ENCODE measurements at places on chromosomes 4 and X.
A peak's percentile ranks its signal among the peaks of the same experiment; 100 is the strongest.

- DNase-seq, result no peak
Measured at GRCh38 chr4:76538296-76538695, 103.3 kb downstream of the SHROOM3 start.

- no peak for DNase-seq
Measured at GRCh38 chr4:152171556-152171955, 364.3 kb downstream of the FBXW7 start.

- no peak for DNase-seq
Measured at GRCh38 chr4:89129080-89129640, 17.8 kb downstream of the TIGD2 start.

GRCh38 chr4:74166135-74166534 is 8.2 kb downstream of the MTHFD2L start:
- no peak for DNase-seq

DNA sequence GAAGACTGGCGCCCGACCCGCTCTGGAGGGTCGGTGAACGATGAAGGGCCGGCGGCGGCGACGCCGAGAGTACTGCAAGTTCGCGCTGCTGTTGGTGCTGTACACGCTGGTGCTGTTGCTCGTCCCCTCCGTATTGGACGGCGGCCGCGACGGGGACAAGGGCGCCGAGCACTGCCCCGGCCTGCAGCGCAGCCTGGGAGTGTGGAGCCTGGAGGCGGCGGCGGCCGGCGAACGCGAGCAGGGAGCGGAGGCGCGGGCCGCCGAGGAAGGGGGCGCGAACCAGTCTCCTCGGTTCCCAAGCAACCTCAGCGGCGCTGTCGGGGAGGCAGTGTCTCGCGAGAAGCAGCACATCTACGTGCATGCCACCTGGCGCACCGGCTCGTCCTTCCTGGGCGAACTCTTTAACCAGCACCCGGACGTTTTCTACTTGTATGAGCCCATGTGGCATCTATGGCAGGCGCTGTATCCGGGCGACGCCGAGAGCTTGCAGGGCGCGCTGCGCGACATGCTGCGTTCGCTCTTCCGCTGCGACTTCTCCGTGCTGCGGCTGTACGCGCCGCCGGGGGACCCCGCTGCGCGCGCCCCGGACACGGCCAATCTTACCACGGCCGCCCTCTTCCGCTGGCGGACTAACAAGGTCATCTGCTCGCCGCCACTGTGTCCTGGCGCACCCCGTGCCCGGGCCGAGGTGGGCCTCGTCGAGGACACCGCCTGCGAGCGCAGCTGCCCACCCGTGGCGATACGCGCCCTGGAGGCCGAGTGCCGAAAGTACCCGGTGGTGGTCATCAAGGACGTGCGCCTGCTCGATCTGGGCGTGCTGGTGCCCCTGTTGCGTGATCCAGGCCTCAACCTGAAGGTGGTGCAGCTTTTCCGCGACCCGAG is 568 bp downstream of the CHST7 start:
- DNase-seq, result peak; percentile 38

- DNase-seq, result no peak
Measured at GRCh38 chrX:39112143-39112542, 310.9 kb downstream of the MID1IP1 start.

DNA sequence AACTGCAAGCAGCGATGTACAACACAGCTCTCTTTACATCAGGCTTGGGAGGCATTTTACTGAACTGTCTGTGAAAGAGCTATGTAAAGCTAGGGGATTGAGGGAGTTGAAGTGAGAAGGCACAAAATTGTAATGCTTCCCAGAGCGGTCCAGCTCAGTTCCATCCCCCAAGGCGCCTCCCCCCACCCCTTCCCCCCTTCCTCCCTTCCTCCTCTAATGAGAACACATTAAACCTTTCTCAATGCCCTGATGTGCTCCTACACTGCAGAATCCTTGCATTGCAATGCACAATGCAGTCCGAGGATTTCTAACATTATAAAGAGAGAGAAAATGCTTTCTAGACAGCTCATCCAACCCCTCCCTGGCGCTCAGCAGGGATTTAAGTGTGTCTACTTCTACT is 73.9 kb downstream of the CXXC4 start:
- DNase-seq, result no peak

GRCh38 chrX:110796407-110796697 is 735 bp upstream of the CHRDL1 start:
- DNase-seq, result no peak

GRCh38 chr4:86630629-86631028 is 36.5 kb downstream of the PTPN13 start:
- no peak for DNase-seq

- no peak for DNase-seq
Measured at GRCh38 chr4:87321888-87322287, 794 bp downstream of the HSD17B13 start.

GRCh38 chr4:82989575-82990429 is 20.8 kb downstream of the LIN54 start:
- DNase-seq, result no peak

DNA sequence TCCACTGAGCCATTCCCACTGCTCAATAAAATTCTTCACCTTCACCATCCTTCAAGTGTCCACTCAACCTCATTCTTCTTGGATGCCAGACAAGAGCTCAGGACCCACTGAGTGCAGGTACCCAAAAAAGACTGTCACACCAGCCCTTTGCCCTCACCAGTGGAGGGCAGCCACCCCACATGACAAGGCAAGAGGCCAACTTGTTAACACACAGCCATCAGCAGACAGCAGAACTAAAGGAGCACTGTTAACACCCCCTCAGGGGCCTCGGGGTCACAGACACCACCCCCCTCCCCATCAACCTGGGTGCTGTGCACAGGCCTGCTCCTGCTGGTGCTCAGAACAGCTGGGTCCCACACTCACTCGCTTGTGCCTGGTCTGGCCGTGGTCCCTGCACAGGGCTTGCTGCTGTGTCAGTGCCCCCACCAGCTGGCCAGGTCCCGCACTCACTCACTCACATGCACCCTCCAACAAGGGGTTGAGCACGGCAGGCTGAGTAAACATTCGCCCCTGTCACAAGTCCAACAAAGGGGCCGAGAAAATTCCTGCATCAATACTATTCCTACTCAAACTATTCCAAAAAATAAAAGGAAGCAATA is 54.1 kb downstream of the ATRX start:
- no peak for DNase-seq

DNA sequence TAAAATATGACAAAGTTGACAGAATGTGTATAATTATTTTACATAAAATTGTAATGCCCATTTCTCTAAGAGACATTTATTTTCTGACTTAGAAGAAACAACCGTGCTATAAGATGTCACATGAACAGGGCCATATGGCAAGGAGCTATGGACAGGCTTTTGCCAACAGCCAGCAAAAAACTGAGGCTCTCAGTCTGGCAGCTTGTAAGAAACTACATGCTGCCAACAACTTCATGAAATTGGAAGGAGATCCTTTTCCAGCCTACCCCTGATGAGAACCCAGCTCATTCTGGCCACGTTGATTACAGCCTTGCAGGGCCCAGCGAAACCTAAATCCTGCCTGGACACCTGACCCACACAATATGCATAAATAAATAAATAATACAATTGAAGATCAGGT is 250.3 kb upstream of the ARSJ start:
- DNase-seq, result no peak

- DNase-seq, result no peak
Measured at GRCh38 chrX:57172544-57172943, 35.3 kb upstream of the SPIN2A start.

GRCh38 chrX:15217161-15217560 is 52.7 kb downstream of the ASB9 start:
- no peak for DNase-seq

DNA sequence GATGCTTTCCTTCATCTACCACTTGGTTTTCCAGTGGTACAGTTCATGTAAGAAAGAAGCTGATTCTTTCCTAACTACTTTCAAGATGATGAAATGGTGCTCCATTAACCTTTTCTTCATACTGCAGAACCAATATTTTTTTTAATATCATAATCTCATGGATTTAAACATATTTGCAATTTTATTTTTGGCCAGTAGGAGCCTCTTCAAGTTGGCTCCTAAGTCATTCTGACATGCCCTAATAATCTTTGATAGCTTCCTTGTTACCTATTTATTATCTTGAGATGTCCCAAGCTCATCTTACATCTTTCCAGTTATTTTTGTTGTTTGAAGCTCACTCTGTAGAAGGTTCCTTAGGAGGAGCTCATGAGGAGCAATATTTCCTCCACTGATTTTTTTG is 170.2 kb downstream of the APBB2 start:
- no peak for DNase-seq

GRCh38 chr4:149645790-149646189 is 169.9 kb downstream of the IQCM start:
- DNase-seq, result no peak

- DNase-seq, result no peak
Measured at GRCh38 chr4:149403081-149403480, 412.6 kb downstream of the IQCM start.

GRCh38 chr4:178080312-178080711 is 638.1 kb upstream of the AGA start:
- DNase-seq, result no peak

GRCh38 chr4:170089274-170089667 is 485 bp downstream of the AADAT start:
- DNase-seq, result no peak

- DNase-seq, result no peak
Measured at GRCh38 chr4:123116412-123116811, 194.0 kb upstream of the NUDT6 start.

DNA sequence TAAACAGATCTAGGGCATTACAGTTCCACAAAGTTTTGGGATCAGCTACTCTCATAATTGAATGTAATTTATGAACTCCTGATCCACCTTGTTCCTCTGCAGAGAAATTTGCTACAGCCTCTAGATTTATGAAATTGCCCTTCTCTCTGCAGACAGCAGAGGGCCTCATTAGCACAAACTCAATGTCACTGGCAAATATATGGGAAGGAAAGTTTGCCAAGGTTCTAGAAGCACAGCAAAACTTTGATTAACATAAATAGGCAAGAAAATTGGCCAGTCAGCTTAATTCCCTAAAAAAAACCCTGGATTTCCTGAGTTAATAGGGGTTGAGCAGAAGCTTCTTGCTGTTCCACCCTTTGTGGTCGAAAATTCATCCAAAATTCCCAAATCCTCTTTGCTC is 31.5 kb downstream of the PRPS1 start:
- DNase-seq, result no peak

GRCh38 chrX:73817393-73818199 is 254.6 kb downstream of the CHIC1 start:
- DNase-seq, result no peak

GRCh38 chrX:70525733-70526132 is 81.1 kb downstream of the DLG3 start:
- no peak for DNase-seq

- DNase-seq, result no peak
Measured at GRCh38 chr4:147736458-147736857, 4.6 kb downstream of the ARHGAP10 start.

DNA sequence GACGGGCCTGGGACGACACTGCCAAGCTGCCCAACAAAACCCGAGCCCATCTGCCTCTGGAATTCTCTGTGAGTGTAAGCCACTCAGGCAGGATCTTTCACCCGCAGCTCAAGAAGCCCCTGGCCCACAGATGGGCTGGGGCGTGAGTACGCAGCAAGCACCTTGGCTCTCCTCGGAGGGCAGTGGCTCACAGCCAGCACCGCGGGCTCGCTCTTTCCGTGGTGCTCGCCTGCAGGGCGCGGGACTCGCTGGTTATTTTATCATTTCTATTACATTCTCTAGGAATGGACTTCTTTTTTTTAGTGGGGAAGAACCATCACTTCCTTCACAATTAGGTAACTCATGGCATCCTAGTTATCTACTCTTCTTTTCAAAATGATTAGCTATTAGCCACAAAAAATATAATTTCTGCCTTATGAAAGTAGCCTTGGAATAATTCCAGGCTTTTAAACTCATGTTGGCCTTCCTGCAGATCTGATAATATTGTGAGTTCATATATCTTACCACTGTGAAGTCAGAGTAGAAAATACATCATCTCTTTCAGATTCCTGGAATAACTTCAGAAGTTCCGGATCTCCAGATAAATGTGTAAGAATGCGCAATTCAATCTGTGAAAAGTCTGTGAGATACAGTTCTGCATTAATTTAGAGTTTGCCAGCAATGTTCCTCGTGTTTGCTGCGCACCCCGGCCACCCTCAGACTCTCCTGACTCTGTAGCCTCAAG is 68.6 kb downstream of the NAT8L start:
- no peak for DNase-seq

- DNase-seq, result no peak
Measured at GRCh38 chrX:104122829-104123228, 10.5 kb downstream of the ZCCHC18 start.

- DNase-seq, result no peak
Measured at GRCh38 chr4:99061048-99061700, 27.4 kb downstream of the ADH5 start.

GRCh38 chr4:68717999-68718398 is 47.5 kb upstream of the UGT2B15 start:
- no peak for DNase-seq

- no peak for DNase-seq
Measured at GRCh38 chrX:74171465-74171864, 132.5 kb upstream of the ZCCHC13 start.

- no peak for DNase-seq
Measured at GRCh38 chr4:169079942-169080827, 70.1 kb upstream of the CBR4 start.

- DNase-seq, result no peak
Measured at GRCh38 chr4:25160714-25161592, 704 bp upstream of the SEPSECS start.

- no peak for DNase-seq
Measured at GRCh38 chr4:78937837-78938236, 1.4 kb downstream of the PAQR3 start.

DNA sequence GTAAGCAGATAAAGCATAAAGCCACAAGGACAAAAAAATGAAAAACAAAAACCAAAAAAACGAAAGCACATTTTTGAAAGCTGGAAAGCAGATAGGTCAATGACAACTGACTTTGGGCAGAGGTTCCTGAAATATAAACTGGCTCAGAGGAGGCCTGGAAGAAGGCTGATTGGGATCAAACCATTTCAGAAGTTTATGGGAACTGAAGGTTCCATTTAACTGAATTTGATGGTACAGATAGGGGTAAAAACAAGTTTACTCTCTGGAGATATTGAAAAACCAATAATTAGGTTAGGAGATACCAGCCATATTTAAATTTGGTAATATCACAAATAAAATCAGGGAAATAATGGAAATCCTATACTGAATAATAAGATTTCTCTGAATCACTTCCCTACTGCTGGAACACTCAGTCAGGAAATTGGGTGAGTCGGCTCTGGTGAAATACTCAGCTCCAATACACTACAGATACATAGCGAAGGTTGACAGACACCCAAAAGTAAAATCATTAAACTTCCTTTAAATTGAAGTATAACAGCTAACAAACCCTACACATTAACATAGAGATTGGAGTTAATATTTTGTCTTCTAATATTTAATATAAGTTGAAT is 1584.3 kb downstream of the STIM2 start:
- DNase-seq, result no peak

DNA sequence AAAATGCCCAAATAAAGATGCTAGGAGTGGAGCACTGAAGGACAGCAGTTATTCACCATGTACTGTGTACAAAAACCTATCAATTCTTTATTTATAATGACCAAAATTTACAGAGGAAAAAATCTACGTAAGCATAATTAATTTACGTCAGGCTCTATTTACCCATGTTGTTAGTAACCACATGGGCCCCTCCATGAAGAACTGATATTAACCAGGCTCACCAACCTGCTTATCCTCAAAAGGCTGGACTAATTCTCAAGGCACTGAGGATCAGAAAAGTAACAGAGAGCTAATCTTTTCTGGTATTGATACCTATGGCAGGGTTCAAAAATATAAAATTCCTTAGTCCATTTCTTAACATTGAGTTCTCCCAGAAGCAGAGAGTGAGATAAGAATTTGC is 140.0 kb downstream of the ARHGAP6 start:
- DNase-seq, result no peak

GRCh38 chr4:155944516-155944915 is 9.2 kb downstream of the CTSO start:
- DNase-seq, result no peak

All from stimulated activated CD4-positive, alpha-beta T cell treated with anti-CD3 and anti-CD28 coated beads, Interleukin-15, amount 100 ng/mL, for 1 hour (primary cell).